Right ventricle myocardium superior (tissue), 1 donor: ENCODE measurements at places on chromosomes 3 and 15.

DNA sequence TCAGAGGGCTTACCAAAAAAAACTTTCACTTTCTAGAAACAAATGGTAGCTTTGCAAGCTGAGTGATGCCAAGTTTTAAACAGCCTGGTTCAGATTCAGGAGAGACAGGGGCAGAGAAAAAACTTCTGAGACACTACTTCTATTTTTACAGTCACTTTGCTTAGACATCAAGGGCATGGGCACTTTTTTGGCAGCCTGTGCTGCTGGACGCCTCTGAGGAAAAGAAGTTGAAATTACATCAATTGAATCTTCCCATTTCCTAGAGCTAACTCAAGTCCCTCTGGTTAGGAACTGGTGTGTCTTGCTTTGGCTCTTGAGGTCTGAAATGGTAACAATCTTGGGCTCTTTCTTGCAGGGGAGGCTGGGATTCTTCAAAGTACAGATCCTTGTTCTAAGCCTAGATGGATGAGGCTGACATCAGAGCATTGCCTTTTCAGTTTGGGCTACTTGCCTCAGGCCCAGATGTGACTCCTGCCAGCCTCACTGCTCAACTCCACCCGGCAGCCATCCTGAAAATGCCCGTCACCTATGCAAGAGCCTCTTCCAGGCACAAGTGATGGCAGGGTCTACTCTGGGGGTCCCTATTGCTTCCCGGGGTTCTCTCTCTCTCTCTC, 357.5 kb downstream of the FOXP1 start:
- DNase-seq, result no peak

DNA sequence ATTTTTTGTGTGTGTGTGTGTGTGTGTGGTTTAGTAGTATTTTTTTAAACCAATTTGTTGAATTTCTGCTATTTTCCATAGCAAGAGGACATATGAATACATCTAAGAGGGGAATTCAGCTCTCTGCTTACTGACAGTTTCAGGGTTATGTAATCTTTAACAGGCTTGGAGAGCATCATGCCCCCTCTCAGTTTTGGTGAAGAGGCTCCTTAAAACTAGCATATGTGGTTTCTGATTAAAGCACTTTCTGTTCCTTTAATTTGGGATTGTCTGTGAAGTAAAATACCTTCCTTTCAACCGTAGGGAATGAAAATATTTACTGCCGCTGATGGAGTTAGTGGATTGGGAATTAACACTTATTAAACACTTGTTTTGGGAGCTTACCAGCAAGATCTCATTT, 19.4 kb upstream of the NFKBIZ start:
- DNase-seq, result no peak

DNA sequence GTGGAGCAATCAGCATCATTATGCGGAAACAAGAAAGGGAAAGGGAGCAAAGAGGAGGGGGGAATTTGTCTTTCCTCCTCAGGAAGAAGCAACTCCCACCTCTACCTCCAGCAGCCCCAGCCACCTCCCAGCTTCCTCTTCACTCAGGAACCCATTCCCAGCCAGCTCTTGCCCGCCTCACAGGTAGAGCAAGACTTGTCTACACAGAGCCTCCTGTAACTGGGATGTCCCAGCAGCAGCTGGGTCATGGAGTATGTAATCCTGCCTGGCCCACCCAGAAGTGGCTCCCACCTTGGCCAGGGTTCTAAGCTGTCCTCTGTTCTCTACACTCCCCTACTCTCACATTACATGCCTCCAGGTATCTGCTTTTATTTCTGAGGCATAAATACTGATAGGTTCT, 14.0 kb downstream of the IGDCC3 start:
- no peak for DNase-seq

- DNase-seq, result no peak
These were observed 90.7 kb downstream of the NR2F2 start for GRCh38 chr15:96421178-96421601.

DNA sequence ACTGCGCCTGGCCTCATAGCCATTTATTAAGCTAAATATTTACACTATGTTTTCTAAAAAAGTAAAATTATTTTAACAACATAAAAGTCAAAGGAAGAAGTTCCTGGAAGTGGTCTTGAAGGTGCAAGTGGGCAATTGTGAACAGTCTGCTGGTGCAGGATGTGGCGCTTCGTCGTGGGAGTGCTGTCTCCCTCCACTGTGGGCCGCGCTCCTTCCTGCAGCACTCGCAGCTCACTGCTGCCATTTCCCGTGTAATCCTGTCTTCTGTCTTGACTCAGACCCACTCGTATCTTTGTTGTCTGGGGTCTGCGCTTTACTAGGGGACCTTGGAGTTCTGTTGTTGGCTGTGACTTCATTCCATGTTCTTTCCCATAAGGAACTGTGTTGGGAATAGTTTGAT, 56.3 kb downstream of the APBA2 start:
- DNase-seq, result no peak

- DNase-seq, result no peak
These were observed 633 bp downstream of the IGSF10 start for GRCh38 chr3:151460228-151460627.

DNA sequence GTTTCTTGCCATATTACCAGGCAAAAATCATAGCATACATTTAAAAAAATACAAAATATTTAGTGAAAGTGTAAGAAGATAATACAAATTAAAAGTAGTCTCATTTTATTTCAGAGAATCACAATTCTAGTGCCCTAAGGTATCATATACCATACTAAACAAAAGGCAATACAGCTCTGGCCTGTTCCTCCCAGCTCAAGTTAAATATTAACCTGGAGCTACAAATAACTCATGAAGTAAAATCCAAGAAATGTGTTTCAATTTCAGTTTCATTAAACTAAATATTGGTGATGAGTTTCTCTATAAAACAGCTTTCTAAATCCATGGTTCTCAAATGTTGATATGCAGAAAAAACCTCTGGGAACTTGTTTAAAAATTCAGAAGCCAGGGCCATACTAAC, 67.7 kb downstream of the INO80 start:
- no peak for DNase-seq
